ENCODE measurements at places on chromosomes 5 and 9. TPM values are rescaled to one million over a fixed set of nuclear protein-coding genes. Genes with fewer than 3 reads are reported as not detected.

SH3RF2 gene
- total RNA-seq, result 0.40 TPM

DNA sequence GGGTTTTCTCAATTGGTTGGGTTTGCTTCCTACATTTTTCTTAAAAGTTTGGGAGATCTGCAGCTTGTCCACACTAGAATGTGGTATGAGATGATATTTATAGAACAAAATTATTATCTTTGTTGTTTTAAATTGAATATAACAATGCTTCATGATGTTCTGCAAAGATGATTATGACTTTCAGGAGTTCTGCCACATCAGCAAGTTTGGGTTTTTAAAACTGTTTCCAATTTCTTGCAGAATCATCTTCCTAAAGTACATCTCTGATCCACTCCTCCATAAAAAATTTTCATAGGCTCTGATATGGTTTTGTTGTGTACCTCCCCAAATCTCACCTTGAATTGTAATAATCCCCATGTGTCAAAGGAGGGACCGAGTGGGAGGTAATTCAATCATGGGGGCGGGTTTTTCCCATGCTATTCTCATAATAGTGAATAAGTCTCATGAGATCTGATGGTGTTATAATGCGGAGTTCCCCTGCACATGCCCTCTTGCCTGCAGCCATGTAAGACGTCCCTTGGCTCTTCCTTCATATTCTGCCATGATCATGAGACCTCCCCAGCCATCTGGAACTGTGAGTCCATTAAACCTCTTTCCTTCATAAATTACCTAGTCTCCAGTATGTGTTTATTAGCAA lies 119.1 kb upstream of the PTGER4 start:
- no peak overlapping the region for H3K27ac ChIP-seq
- H3K4me1 ChIP-seq, result no peaks in the 10 kb centered on the region
- no peak overlapping the region for H3K4me3 ChIP-seq

- H3K27ac ChIP-seq, result no peak overlapping the region
- no peaks in the 10 kb centered on the region for H3K27me3 ChIP-seq
- no peak overlapping the region for H3K4me3 ChIP-seq
- H3K36me3 ChIP-seq, result no peaks in the 10 kb centered on the region
- H3K4me1 ChIP-seq, result peaks cover 6% of the 10 kb centered on the region
These were observed 200.2 kb downstream of the DAB2IP start for GRCh38 chr9:121851641-121852091.

TMEM215 gene
- not detected for total RNA-seq

PCDHB3 gene
- 1.1 TPM for total RNA-seq

- H3K27ac ChIP-seq, result no peak overlapping the region
- H3K4me3 ChIP-seq, result no peak overlapping the region
- H3K36me3 ChIP-seq, result no peaks in the 10 kb centered on the region
- H3K27me3 ChIP-seq, result no peaks in the 10 kb centered on the region
- DNase-seq, result no peak
- no peaks in the 10 kb centered on the region for H3K4me1 ChIP-seq
These were observed 84.0 kb downstream of the MAST4 start for GRCh38 chr5:66680221-66680620.

EIF4E1B gene
- total RNA-seq, result not detected

DNA sequence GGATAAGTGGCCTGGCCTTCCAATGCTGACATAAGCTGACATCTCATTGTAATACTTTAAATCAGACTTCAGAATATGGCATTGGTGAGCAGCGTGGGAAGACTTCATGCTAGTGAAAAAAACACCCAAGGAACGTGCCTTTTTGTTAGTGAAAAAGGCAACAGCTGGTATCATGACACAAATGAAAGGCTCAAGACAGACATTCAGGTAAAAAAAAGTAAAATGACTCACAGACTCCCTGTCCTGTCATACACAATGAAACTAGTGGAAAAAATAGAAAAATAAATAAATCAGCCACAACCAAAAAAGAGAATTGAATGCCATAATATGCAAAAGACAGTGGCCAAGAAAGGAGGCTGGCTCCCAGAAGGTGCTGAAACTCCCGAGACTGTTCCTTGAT lies 24.4 kb upstream of the PPP1R2B start:
- no peaks in the 10 kb centered on the region for H3K27me3 ChIP-seq
- DNase-seq, result no peak
- no peak overlapping the region for H3K4me3 ChIP-seq
- no peaks in the 10 kb centered on the region for H3K36me3 ChIP-seq
- no peak overlapping the region for H3K27ac ChIP-seq
- no peaks in the 10 kb centered on the region for H3K4me1 ChIP-seq

- no peak overlapping the region for H3K27ac ChIP-seq
- no peak overlapping the region for H3K4me3 ChIP-seq
- no peaks in the 10 kb centered on the region for H3K4me1 ChIP-seq
- no peaks in the 10 kb centered on the region for H3K36me3 ChIP-seq
These were observed 361.9 kb upstream of the CDH6 start for GRCh38 chr5:30831605-30832004.

- DNase-seq, result no peak
- H3K27ac ChIP-seq, result peak overlapping the region; percentile 92
- peaks cover 5% of the 10 kb centered on the region for H3K36me3 ChIP-seq
- no peaks in the 10 kb centered on the region for H3K27me3 ChIP-seq
- peaks cover 44% of the 10 kb centered on the region for H3K4me1 ChIP-seq
- peak overlapping the region; percentile 96 for H3K4me3 ChIP-seq
These were observed 773 bp upstream of the AGGF1 start for GRCh38 chr5:77029376-77029885.

- peak; percentile 71 for DNase-seq
- no peaks in the 10 kb centered on the region for H3K36me3 ChIP-seq
- H3K4me1 ChIP-seq, result peaks cover 30% of the 10 kb centered on the region
- H3K27ac ChIP-seq, result no peak overlapping the region
- no peak overlapping the region for H3K4me3 ChIP-seq
- no peaks in the 10 kb centered on the region for H3K27me3 ChIP-seq
These were observed 2.4 kb upstream of the EXOC3 start for GRCh38 chr5:440401-441201.

- no peaks in the 10 kb centered on the region for H3K4me1 ChIP-seq
- no peaks in the 10 kb centered on the region for H3K36me3 ChIP-seq
- H3K27ac ChIP-seq, result no peak overlapping the region
- no peak overlapping the region for H3K4me3 ChIP-seq
- no peak for DNase-seq
- H3K27me3 ChIP-seq, result no peaks in the 10 kb centered on the region
These were observed 148.3 kb downstream of the PRDM9 start for GRCh38 chr5:23655674-23656073.

ALDH7A1 gene
- total RNA-seq, result 9.7 TPM

DNA sequence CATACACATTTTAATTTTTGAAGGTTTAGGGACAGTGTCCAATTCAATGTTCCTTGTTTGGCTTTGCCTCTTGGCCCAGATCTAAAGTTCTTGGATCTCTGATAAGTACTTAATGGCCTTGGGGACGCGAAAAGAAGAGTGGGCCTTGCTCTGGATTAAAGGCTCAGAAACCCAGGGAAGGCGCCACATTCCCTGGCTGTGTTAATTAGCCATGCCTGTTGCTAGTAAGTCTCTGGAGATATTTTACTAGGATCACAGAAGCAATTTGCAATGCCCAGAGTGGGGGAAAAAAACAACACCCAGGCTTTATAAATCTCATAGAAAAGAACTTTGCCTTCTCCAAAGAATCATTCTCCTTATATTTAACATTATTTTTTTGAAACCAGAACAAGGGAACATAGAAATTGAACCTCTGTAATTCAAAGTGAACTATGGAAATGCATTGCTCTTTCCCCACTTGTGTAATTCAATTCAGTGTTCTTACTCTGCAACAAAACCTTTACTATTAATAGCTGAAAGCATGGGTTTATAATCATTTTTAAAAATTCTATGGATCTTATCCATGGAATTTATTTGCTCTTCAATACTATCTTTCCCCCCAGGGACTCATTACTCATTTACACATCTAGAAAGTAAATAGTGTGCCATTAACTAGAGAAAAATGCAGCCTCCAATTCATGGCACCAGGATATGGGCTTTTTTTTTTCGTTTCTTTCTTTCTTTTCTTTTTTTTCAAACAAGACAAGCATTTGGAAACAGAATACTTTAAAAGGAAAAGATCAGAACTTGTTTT lies 172.2 kb upstream of the ANKRD55 start:
- no peak overlapping the region for H3K4me3 ChIP-seq
- no peaks in the 10 kb centered on the region for H3K27me3 ChIP-seq
- no peaks in the 10 kb centered on the region for H3K4me1 ChIP-seq
- no peak overlapping the region for H3K27ac ChIP-seq

SLC24A2 gene
- not detected for total RNA-seq

DNA sequence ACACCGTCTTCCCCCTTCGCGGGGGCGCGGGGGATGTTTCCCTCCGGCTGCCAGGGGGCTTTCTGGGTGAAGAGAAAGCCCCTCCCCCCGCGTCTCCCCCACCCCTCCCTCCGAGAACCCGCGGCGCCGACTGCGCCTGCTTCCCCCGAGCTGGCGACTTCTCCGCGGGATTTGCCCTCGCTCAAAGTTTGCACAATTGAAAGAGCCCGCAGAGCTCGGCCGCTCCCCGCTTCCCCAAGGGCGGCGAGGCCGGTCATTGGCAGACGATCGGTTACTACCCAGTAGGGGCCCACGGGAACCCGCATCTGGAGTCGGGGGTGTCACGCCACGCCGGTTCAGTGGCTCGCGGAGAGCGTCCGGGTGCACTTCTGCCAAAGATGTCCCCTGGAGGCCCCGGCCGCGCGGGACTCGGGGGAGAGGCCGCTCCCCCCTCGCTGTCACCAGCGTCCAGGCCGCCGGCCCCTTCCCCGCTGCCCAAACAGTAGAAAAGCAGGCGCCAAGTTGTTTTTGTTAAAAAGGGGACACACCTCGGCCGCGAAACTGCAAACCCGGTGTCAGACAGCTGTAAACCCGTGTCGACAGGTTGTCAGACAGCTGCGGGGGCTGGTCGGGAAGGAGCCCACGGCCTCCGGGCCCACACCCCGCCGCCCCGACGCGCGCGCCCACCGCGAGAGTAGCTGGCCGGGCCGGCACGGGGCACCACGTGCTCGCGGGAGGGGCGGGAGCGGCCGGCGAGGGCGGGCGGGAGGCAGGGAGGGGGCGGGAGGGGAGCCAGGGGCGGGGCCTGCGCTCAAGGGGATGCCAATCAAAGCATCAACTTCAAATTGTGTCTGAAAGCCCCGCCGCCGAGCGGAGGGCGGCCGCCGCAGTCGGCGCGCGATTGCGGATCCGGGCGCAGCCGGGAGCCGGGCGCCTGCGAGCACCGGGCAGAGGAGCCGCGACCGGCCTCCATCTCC lies at the start of gene IRX1:
Gene IRX1 (plus strand): TSS at position 827 of the 956 bp plus-strand sequence. CDS start 274 bp downstream, outside the sequence.
- peaks cover 44% of the 10 kb centered on the region for H3K4me1 ChIP-seq
- peaks cover 99% of the 10 kb centered on the region for H3K27me3 ChIP-seq
- DNase-seq, result no peak

NR2F1-AS1 gene
- 11.3 TPM for total RNA-seq

DNA sequence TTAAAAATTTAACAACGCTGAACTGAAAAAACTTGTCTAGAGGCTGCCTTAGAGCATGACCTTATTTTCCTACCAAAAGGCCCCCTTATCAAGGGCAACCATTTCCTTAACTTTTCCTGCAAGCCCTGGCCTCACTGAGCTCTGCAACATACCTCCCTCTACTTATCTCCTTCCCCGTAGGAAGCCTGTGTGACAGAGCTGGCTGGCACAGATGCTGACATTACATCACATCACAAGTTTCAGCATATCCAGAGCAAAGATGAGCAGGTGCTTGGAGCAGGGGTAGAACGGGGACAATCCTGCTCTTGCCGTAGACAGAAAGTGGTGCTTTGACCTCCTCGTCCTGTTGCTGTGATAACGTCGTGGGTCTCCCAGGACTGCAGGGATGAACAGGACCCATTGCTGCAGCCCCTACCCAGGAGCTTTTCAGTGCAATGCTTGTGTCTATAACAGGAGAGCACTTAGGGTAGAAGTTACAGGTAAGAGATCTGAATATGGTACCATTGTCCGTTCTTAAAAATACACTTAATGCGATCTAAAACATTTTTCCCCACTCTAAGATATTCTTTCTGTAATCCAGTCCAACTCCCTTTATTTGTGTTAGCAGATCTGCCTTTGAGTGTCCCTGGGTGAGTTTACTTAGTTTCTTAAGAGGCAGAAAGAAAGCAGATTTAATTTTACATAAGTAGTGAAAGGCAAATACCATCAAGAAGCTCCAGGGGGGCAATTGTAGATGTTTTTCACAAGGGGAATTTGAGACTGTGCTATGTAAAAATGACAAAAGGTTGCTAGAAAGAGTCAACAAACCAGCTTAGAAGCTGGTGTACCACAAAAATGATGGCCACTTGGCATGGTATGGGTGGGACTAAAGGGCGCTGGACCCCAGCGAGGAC lies 101.9 kb upstream of the EFNA5 start:
- H3K4me1 ChIP-seq, result no peaks in the 10 kb centered on the region
- no peak overlapping the region for H3K4me3 ChIP-seq
- no peak overlapping the region for H3K27ac ChIP-seq
- no peaks in the 10 kb centered on the region for H3K36me3 ChIP-seq

DNA sequence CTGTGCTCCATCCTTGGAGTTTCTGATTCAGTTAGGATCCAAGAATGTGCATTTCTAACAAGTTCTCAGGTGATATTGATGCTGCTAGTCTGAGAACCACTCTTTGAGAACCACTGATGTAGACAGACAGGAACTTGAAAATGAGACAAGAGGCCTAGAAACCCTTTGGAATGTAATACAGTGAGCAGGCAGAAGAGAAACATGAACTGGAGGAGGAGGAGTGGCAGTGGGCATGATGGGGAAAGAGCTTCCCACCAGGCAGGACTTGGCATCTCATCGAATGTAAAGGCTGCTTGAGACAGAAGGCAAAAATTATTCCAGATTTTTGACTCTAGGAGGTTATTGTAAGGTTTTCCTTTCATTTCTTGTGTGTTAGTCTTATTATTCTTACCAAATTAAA lies 295.8 kb upstream of the SGCD start:
- no peaks in the 10 kb centered on the region for H3K36me3 ChIP-seq
- H3K4me3 ChIP-seq, result no peak overlapping the region
- DNase-seq, result no peak
- no peaks in the 10 kb centered on the region for H3K4me1 ChIP-seq
- no peaks in the 10 kb centered on the region for H3K27me3 ChIP-seq
- H3K27ac ChIP-seq, result no peak overlapping the region

DNA sequence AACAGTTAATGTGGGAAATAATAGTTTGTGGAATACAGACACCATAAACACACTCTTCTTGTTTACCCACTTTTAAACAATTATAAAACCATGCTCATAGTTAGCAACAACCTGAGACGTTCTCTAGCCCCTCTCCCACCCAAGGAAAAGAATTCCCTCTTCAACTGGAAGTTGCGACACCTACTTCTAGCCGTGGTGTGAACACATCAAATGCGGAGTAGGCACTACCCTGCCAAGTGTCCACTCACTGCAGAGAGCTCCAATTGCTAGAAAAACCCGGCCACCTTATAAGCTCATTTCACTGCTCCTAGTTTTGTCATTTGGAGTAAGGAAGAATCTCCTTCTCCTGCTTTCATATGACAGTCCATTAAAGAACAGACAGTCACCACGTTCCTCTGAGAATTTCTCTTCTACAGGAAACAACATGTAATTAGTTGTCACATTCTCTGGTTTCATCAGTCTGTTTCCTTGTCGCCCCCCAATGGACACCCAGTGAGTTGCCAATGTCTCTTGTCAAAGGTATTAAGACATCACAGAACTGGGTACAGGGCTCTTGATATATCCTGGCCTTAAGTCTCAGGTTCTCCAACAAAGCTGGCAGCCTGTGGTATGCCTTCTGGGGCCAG lies 47.3 kb downstream of the PRLR start:
- H3K36me3 ChIP-seq, result no peaks in the 10 kb centered on the region
- no peak overlapping the region for H3K4me3 ChIP-seq
- no peaks in the 10 kb centered on the region for H3K27me3 ChIP-seq
- no peak overlapping the region for H3K27ac ChIP-seq
- DNase-seq, result no peak

Measured in spleen (tissue), 13 donors.